ENCODE measurements at places on chromosomes 12 and 14.

- no peak for DNase-seq
These were observed 30.6 kb downstream of the WDR89 start for GRCh38 chr14:63611078-63611477.

DNA sequence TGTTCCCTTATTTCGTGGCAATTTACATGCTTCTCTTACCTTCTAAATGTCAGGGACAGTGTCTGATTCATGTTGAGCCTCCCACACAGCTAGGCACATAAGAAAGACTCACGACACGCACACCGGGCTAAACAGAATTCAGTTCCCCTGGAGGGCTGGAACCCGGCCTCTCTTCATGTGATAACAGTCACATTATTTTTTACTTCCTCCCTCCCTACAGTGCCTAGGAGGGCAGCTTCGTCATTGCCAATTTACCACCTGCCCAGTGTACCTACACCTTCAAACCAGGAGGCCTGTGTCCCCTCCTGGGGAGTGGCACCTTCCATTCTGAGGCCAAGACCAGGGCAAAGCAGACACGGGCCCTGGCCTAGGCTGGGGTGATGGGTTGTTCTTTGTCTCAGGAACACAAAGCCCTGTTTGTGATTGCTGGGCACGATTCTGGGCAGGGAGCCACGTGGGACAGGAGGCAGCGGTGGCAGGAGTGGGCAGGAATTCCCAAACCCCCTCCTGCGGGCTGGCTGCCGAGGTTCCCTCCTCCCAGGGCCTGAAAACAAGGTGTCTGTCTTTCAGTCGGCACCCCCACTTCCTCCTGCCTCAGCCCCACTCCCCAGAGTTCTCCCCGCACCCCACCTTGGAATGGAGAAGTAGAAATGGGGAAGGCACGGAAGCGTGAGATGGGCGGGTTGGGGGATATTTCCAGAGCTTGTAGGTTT, 6.8 kb upstream of the RASAL1 start:
- DNase-seq: no peak

- DNase-seq: no peak
These were observed 5.6 kb downstream of the CNOT2 start for GRCh38 chr12:70248876-70249275.

GRCh38 chr14:101230161-101230850, 326.8 kb upstream of the RTL1 start:
- DNase-seq: no peak

DNA sequence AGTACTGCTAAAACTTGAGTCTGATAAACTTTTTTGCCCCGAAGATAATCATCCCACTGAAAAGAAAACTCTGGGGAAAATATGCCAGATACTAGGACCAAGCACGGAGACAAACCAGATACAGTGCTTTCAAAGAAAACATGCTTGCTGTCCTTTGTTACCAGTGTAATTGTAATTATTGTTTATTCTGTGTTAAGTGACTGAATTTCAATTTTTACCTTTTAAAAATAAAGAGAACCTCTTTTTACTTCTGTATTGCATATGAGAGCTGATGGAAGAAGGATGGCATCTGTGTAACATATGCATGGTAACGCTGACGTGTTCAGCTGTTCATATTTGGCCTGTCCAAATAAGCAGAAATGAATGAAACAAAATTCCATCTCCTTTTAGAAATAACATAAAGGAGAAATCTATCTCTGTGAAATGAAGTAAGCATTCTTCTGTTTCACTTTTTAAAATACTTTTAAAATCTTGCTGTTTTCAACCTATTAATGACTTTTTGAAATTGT, 22.5 kb downstream of the SLC35E3 start:
- no peak for DNase-seq

GRCh38 chr12:81222846-81223592, 145.1 kb downstream of the ACSS3 start:
- no peak for DNase-seq

All from thymus (tissue), 14 donors.